Colonic mucosa (tissue), 4 donors: ENCODE measurements at places on chromosomes 4 and X. TPM values are rescaled to one million over a fixed set of nuclear protein-coding genes. Genes with fewer than 3 reads are reported as not detected.

DNA sequence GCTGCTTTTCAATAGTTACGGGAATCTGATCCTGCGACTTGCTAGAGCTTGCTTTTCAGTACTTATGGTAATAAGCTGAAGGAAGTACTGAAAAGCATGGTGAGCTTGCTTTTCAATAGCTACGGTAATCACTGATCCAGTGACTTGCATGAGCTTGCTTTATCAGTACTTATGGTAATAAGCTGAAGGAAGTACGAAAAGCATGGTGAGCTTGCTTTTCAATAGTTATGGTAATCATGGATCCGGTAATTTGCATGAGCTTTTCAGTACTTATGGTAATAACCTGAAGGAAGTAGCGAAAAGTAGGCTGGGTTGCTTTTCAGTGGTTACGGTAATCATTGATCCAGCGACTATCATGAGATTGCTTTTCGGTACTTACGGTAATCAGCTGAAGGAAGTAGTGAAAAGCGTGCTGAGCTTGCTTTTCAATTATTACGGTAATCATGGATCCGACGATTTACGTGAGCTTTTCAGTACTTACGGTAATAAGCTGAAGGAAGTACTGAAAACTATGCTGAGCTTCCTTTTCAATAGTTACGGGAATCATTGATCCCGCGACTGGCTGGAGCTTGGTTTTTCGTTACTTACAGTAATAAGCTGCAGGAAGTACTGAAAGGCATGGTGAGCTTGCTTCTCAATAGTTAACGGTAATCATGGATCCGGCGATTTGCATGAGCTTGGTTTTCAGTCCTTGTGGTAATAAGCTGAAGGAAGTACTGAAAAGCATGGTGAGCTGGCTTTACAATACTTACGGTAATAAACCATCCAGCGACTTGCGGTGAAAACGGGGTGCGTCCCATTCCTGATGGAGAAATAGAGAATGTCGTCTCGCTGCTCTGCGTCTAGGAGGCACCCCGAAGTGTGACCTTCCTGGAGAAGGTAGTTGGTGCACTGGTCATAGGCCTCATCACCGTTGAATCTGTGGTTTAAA, 6.5 kb downstream of the CRLF2 start:
- no peak overlapping the region for H3K27ac ChIP-seq
- peak overlapping the region; percentile 16 for H3K4me3 ChIP-seq
- H3K36me3 ChIP-seq, result no peaks in the 10 kb centered on the region
- DNase-seq, result peak; percentile 41

GRCh38 chrX:148815218-148815961, 315.0 kb downstream of the AFF2 start:
- no peak overlapping the region for H3K27ac ChIP-seq
- no peak overlapping the region for H3K4me3 ChIP-seq
- H3K4me1 ChIP-seq, result no peaks in the 10 kb centered on the region
- H3K36me3 ChIP-seq, result no peaks in the 10 kb centered on the region

DNA sequence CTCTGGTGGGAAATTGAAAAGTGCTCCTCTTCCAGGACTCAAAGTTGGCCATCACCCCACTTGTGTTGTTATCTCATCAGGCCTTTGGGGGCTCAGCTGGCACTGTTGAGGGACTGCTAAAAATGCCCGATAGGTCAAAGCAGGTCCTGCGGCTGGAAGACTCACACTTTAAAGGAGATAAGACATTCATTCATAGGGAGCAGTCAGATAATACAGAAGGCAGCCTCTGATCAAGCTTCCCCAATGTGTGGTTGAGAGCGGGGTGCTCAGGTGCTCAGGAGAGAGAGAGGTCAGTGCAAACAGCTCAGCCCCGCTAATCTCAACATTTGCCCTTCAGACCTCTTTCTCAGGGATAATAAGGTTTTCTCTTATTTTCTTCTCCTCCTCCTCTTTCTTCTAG, 70.3 kb downstream of the TMEM154 start:
- H3K4me1 ChIP-seq, result no peaks in the 10 kb centered on the region
- no peak for DNase-seq
- no peak overlapping the region for H3K27ac ChIP-seq
- H3K27me3 ChIP-seq, result no peaks in the 10 kb centered on the region
- no peaks in the 10 kb centered on the region for H3K36me3 ChIP-seq

DNA sequence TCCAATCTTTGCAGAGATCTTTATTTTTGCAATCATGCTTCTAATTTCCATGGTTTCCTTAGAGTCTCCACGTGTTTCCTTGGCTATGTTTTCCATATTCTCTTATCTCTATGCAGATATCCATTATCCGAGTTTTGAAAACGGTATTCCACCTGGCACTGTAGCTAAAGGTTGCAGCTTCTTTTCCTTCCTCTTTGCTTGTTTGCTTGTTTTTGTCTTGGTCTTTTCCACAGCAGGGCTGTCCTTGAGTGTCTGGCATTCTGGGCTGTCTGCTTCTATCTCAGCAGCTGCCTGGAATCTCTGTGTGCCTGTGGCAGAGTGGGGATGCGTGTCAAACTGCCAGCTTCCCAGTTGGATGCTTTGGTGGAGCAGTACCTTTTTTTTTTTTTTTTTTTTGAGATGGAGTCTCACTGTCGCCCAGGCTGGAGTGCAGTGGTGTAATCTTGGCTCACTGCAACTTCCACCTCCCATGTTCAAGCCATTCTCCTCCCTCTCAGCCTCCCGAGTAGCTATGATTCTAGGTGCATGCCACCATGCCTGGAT, 46.9 kb downstream of the WFS1 start:
- no peak for DNase-seq
- H3K36me3 ChIP-seq, result no peaks in the 10 kb centered on the region
- H3K27ac ChIP-seq, result no peak overlapping the region
- no peaks in the 10 kb centered on the region for H3K27me3 ChIP-seq

DNA sequence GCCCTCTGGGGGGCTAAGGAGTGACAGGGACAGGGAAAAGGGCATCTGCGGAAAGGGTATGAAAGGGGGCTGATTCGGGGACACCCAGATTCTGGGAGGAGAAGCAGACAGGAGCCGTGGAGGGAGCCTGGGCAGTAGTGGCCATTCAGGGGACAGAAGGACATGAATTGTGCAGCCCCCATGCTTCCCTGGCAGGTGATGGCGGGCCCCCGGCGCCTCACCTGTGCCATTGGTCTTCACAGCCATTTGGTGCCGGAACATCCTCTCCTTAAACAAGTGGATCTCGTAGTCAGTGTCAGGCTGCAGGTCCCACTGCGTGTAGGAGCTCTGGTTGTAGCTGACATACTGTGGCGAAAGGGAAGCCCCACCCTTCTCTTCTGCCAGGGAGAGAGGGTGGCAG, 21.9 kb downstream of the L1CAM start:
- H3K4me1 ChIP-seq, result no peaks in the 10 kb centered on the region
- peaks cover 5% of the 10 kb centered on the region for H3K27me3 ChIP-seq
- no peak overlapping the region for H3K27ac ChIP-seq
- H3K4me3 ChIP-seq, result no peak overlapping the region

- H3K27me3 ChIP-seq, result no peaks in the 10 kb centered on the region
- H3K4me1 ChIP-seq, result no peaks in the 10 kb centered on the region
- H3K36me3 ChIP-seq, result no peaks in the 10 kb centered on the region
- H3K4me3 ChIP-seq, result no peak overlapping the region
- no peak overlapping the region for H3K27ac ChIP-seq
- DNase-seq, result no peak
These were observed 71.5 kb downstream of the TSPAN5 start for GRCh38 chr4:98586962-98587354.

GRCh38 chr4:95494186-95494585, 54.6 kb downstream of the UNC5C start:
- H3K36me3 ChIP-seq, result no peaks in the 10 kb centered on the region
- no peaks in the 10 kb centered on the region for H3K27me3 ChIP-seq
- H3K27ac ChIP-seq, result no peak overlapping the region

DNA sequence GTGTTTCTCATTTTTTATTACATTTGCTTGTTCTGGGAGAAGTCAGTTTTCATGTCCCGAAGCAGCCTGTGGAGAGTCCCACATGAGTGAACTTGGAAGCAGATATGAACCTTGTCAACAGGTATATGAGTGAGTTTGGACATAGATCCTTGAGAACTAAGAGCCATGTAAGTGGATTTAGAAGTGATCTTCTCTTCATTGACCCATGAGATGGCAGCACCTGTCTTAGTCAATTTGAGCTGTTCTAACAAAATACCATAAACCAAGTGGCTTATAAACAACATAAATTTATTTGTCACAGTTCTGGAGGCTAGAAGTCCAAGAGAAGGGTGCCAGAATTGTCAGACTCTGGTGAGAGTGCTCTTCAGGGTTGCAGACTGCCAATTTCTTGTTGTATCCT, 1043.8 kb downstream of the ADGRL3 start:
- H3K27me3 ChIP-seq, result no peaks in the 10 kb centered on the region
- no peak overlapping the region for H3K27ac ChIP-seq
- DNase-seq, result no peak
- H3K4me1 ChIP-seq, result no peaks in the 10 kb centered on the region

- H3K27me3 ChIP-seq, result no peaks in the 10 kb centered on the region
- no peak overlapping the region for H3K27ac ChIP-seq
- no peaks in the 10 kb centered on the region for H3K36me3 ChIP-seq
- DNase-seq, result no peak
- H3K4me3 ChIP-seq, result no peak overlapping the region
These were observed 150.0 kb upstream of the PSAPL1 start for GRCh38 chr4:7584606-7585159.

GRCh38 chr4:117793845-117794480, 240.3 kb upstream of the NDST3 start:
- no peaks in the 10 kb centered on the region for H3K36me3 ChIP-seq
- H3K4me3 ChIP-seq, result no peak overlapping the region
- H3K27ac ChIP-seq, result no peak overlapping the region
- no peak for DNase-seq
- H3K27me3 ChIP-seq, result no peaks in the 10 kb centered on the region
- H3K4me1 ChIP-seq, result no peaks in the 10 kb centered on the region

GRCh38 chr4:15402974-15403373, 24.9 kb upstream of the C1QTNF7 start:
- no peaks in the 10 kb centered on the region for H3K36me3 ChIP-seq
- no peaks in the 10 kb centered on the region for H3K27me3 ChIP-seq
- H3K27ac ChIP-seq, result no peak overlapping the region
- no peaks in the 10 kb centered on the region for H3K4me1 ChIP-seq
- no peak overlapping the region for H3K4me3 ChIP-seq

DNA sequence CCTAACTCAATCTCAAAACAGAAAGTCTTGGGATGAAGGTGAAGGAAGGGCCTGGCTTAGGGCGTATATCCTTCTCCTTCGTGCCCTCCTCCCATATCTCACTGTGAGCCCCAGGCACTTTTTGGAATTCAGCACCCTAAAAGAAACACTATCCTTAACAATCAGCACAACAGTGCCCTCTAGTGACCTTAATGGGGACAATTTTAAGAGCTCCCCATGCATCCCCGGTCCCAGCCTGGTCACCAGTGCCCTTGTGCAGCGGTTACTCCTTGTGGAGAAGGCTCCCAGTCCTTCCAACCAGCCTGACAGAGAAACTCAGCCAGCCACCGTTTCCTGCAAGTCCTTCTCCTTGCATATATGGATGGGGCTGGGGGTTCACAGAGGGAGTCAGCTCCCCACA, 4.2 kb downstream of the PAK3 start:
- H3K4me1 ChIP-seq, result peaks cover 3% of the 10 kb centered on the region
- H3K27ac ChIP-seq, result no peak overlapping the region
- peak; percentile 27 for DNase-seq
- H3K36me3 ChIP-seq, result no peaks in the 10 kb centered on the region
- H3K27me3 ChIP-seq, result peaks cover 7% of the 10 kb centered on the region

DNA sequence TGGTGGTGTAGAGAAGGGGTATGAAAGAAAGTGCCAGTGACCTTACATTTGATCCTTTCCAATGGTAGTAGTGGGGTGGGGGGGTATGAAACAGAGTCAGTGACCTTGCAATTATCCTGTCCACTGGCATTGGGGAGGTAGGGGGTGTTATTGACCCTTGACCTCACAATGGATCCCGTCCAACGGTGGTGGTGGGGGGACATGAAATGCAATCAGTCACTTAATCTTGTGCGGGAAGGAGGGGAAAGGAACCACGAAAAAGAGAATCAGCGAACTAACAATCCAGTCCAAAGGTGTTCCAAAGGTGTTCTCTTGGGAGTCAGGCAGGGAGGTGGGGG, 619 bp upstream of the PDK3 start:
- H3K4me3 ChIP-seq, result peak overlapping the region; percentile 71
- DNase-seq, result no peak
- H3K27ac ChIP-seq, result peak overlapping the region; percentile 84
- no peaks in the 10 kb centered on the region for H3K4me1 ChIP-seq
- no peaks in the 10 kb centered on the region for H3K27me3 ChIP-seq
- no peaks in the 10 kb centered on the region for H3K36me3 ChIP-seq

DNA sequence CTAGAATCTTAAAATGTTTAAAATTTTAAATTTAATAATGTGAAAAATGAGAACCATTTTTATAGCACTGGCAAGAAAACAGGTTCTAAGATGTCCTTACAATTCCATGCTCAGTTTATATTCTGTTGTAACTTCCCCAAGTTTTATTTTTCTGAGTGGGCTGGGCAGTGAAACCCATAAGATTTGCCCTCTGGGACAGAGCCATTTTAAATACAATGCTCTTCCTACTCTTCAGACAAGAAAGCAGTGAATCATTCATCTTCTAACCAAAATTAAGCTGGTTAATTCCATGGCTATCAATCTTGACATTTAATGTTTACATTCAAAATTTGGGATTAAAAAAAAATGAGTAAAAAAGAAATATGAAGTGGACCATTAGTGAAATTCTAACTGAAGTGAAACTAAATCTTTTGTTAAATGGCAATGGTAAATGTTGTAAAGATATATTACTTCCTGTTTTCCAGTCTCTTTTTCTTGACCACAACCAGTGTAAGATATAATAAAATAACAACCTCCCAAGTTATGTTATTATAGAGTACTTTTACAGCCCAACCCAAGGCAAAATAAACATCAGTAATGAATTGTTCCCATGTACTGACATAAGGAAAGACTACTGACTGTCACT, 37.2 kb upstream of the PTPN13 start:
- peak overlapping the region; percentile 7 for H3K27ac ChIP-seq
- no peaks in the 10 kb centered on the region for H3K27me3 ChIP-seq

DNA sequence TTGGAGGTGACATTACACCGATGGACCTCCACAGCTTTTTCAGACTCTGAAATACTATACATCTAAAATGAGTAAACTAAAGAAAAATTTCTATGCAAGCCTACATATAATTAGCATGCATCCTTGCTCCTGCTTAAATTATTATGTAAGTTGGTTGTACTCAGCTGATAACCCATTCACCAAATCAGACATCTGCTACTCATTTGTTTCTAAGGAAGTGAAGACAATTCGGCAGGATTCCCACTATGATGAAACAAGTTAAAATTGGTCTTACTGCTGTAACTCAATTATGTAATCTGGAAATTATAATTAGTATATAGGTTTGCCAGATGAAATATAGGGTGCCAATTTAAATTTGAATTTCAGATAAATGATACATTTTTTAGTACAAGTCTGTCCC, 59.5 kb upstream of the FGF13 start:
- no peak for DNase-seq
- no peak overlapping the region for H3K27ac ChIP-seq
- H3K4me1 ChIP-seq, result no peaks in the 10 kb centered on the region
- no peak overlapping the region for H3K4me3 ChIP-seq

OTC gene
- total RNA-seq, result 10.2 TPM

FRMPD3 gene
- 0.42 TPM for total RNA-seq

UGT2B17 gene
- 561 TPM for total RNA-seq

BCORL1 gene
- total RNA-seq, result 14.4 TPM

NDST4 gene
- 0.20 TPM for total RNA-seq
